ENCODE measurements at places on chromosomes 13 and 19.

GRCh38 chr19:35027851-35028599 is 2.2 kb upstream of the SCN1B start:
- no peak for DNase-seq

DNA sequence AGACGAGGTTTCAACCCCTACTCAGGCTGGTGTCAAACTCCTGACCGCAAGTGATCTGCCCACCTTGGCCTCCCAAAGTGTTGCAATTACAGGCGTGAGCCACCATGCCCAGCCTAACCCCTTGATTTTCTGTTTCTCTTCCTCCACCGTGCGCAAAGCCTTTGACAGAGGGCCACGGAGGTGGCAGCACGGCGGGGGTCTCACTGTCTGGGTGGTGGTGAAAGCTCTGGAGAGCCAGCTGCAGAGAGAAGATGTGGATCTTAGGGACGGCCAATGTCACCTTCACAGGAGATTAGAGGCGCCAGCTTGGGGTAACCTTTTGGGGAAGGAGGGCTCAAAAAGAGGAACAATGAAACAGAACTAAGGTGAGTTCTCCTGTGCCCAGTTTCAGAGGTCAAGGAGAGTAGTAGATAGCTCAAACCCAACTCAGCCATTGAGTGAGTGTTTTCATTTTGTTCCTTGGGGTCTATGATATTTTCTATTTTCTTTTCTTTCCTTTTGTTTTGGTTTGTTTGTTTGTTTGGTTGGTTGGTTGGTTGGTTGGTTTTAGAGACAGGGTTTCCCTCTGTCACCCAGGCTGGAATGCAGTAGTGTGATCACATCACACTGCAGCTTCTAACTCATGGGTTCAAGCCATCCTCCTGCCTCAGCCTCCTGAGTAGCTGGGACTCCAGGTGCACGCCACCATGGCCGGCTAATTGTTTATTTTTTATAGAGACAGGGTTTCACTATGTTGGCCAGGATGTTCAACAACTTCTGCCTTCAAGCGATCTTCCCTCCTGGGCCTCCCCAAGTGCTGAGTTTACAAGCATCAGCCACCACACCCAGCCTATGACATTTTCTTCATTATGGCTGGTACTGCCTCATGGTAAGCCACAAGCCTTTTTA is 37.7 kb downstream of the GPR42 start:
- DNase-seq, result no peak

GRCh38 chr19:13043285-13043684 is 48.0 kb downstream of the NFIX start:
- no peak for DNase-seq

DNA sequence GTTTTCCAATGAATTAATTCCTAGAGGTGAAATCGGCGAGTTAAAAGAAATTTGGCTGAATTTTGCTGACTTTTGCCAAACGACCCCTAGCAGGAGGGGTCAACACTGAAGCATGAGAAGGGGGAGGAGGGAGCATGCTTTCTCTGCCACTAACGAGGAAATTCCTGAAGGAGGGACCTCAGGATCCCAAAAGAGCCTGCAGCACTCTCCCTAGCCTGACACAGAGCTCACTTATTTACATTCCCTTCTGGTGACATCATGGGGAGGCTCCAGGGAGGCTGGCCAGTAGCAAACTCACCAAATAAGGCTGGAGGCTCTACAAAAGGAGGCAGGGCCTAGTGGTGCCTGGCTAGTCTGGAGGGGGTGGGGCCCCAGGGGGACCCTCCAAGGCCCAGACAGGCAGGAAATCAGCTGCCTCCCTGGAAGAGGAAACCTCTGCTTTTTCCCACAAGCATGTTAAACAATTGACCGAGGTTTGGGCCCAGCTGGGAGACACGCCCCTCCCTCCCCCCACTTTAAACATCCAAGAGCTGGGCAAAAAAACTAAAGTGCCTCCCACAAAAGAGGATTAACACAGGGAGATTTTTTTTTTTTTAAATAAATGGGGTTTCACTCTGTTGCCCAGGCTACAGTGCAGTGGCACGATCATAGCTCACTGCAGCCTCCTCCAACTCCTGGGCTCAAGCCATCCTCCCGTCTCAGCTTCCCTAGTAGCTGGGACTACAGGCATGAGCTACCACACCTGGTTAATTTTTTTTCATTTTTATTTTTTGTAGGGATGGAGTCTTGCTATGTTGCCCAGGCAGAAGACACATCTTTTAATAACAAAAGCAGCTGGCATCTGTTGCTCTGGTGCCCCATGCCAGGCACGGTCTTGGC is 2.1 kb downstream of the DAPK3 start:
- DNase-seq, result no peak

DNA sequence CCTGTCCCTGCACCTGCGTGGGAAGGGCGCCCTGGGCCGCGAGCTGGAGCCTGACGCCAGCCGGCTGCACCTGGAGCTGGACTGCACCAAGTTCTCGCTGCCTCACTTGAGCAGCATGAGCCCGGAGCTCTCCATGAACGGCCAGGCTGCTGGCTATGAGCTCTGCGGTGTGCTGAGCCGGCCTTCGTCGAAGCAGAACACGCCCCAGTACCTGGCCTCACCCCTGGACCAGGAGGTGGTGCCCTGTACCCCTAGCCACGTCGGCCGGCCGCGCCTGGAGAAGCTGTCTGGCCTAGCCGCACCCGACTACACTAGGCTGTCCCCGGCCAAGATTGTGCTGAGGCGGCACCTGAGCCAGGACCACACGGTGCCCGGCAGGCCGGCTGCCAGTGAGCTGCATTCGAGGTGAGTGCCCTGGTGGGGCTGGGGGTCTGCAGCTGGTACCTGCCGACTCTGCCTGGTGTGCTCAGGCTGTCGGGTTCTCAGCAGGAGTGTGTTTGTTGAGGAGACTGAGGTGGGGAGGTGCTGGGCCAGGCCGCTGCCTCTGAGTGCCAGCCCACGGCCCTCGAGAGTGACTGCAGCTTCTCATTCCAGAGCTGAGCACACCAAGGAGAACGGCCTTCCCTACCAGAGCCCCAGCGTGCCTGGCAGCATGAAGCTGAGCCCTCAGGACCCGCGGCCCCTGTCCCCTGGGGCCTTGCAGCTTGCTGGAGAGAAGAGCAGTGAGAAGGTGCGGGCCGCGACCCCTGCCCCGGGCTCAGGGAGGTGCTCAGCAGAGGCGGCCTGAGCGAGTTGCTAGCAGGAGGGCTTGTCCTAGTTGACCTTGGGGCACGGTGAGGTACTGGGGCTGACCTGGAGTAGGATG is 19.5 kb downstream of the PLEKHJ1 start:
- DNase-seq, result no peak

DNA sequence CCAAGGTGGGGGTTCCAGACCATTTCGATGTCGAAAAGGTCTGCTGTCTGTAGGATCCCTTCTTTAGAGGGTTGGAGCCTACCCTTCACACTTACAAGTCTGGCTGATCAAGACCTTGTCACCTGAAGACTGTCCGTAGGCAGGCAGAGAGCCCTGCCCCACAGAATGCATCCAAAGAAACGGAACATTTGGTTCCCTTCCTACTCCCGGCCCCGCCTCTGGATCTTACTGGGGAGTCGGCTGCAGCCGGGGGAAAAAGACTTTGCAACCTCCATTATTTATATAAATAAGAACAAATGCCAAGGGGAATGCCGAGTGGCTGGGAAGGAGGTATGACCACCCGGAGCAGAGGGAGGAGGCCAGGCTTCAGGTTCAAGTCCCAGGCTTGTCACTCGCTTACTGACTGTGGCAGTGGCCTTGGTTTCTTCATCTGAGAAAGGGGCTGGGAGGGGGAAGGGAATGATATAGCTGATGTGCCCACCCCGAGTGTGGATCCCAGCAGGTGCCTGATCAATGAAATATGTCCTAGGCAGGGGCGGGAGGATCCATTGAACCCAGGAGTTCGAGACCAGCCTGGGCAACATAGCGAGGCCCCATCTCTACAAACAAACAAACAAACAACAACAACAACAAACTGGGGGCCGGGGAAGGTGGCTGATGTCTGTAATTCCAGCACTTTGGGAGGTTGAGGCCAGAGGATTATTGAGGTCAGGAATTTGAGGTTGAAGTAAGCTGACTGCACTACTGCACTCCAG is 48.7 kb downstream of the RFX2 start:
- no peak for DNase-seq

DNA sequence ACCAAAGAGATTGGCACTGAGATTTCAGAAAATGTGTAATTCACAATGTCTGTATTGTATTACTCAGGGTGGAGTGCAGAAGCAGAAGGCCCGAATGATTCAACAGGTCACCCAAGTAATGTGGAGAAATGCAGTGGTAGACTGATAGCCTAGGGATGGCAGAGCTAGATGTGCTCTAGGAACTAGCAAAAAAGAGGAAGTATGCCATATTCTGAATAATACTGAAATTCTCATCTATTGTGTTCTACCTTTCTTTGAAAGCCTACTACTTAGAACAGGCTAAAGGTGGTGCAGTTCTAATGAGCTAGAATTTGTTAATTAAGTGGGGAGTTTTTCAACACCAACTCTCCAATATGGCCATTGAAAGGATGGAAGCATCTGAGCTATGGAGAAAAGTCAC is 1449.8 kb upstream of the MIR17HG start:
- DNase-seq, result no peak

GRCh38 chr13:39036212-39036611 is 1.7 kb downstream of the PROSER1 start:
- no peak for DNase-seq

- no peak for DNase-seq
Observed at GRCh38 chr19:2856457-2857050, 10.6 kb upstream of the ZNF556 start.

DNA sequence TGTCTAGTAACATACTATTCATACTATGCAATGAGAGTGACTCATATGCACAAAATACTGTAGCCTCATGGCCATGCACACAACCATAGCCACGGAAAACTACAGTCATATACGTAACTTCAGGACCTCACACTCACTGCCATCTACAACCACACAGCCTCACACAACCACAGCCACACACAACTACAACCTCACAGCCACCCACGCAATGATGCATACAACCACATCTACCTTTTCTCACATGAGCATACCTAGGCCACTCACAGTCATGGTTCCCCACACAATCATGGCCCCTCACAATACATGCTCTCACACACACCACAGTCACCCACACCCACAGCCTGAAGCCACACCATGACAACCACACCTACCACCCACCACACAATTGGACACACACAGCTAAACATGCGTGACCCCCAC is 8.7 kb upstream of the TNFSF14 start:
- DNase-seq, result no peak

DNA sequence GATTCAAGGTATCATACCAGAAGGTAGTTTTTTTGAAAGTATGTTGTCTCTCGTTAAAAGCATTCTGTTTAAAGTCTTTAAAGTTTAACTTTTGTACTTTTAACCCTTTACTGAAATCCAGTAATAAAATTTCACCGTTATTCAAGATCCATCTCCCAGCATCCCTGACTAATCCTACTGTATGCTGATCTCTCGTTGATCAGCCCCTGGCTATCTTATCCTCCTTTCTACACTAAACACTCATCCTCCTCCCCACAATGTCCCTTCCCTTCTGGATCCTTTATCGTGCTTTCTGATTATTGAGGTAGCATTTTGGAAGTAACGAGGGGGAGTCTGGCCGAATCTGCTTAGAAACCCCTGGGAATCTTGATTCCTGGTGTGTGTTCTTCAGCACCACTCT is 1.3 kb downstream of the TPP2 start:
- DNase-seq, result no peak

DNA sequence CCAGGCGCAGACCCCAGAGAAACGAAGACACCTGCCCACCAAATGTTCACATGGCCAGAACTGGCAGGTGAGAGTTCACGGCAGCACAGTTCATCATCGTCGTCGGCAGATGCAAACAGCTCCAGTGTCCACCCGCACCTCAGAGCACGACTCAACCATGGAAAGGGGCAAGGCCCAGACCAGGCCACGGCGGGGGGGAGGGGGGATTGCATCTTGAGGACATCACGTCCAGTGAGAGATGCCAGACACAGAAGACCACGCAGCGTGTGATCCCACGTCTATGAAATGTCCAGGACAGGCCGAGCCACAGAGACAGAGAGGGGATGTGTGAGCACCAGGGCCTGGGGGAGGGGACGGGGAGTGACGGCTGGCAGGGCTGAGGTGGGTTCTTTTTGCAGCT is 7.3 kb downstream of the RNF126 start:
- no peak for DNase-seq

DNA sequence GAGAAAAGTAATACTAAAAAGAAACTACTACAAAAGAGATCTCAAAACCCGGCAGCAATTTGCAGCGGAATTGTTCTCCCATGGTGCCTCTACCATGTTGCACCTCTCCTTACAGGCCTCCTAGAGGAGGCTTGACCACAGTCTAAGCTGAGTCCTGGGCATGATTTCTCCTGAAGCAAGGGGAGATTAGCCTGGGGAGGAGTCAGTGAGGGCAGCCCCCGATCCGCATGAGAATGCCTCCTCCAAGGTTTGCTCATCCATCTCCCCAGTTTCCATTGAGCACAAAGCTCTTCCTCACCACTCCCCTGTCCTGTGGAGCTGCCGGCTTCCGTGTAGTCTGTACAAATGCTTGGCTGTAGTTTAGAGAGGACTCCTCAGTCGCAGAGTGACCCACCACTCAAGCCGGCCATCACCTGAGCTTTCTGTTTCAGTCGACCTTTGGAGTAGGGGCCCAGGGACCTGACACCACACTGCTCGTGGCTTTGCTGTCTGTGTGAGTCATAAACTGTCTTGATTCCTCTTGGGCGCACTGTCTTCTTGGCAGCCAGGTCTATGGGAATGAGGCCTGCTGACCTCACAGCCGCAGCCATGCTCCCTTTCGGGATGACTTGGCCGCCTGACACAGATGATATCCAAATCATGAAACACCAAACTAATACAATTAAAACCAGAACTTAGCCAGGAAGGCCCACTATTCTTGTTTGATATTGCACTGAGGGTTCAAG is 72.3 kb downstream of the C1QTNF9 start:
- no peak for DNase-seq

- DNase-seq, result no peak
Observed at GRCh38 chr19:4425537-4425936, 23.1 kb downstream of the CHAF1A start.

- DNase-seq, result no peak
Observed at GRCh38 chr19:33718651-33719254, 77.9 kb upstream of the KCTD15 start.
